GM04503 (cell line): ENCODE measurements at places on chromosomes 6 and 20.

GRCh38 chr6:159203304-159204005 lies 34.3 kb downstream of the FNDC1 start:
- DNase-seq: peak; percentile 92

- DNase-seq: no peak
These were observed 60.4 kb downstream of the YTHDF1 start for GRCh38 chr20:63155266-63156165.

GRCh38 chr20:17875981-17876385 lies 92.6 kb downstream of the SNX5 start:
- no peak for DNase-seq

GRCh38 chr6:132730560-132730959 lies 16.7 kb upstream of the VNN1 start:
- no peak for DNase-seq

GRCh38 chr6:90159452-90159851 lies 137.2 kb downstream of the BACH2 start:
- no peak for DNase-seq

GRCh38 chr6:39686976-39687375 lies 38.2 kb downstream of the KIF6 start:
- DNase-seq: no peak

GRCh38 chr6:129875610-129876520 lies 14.8 kb upstream of the TMEM244 start:
- DNase-seq: no peak

DNA sequence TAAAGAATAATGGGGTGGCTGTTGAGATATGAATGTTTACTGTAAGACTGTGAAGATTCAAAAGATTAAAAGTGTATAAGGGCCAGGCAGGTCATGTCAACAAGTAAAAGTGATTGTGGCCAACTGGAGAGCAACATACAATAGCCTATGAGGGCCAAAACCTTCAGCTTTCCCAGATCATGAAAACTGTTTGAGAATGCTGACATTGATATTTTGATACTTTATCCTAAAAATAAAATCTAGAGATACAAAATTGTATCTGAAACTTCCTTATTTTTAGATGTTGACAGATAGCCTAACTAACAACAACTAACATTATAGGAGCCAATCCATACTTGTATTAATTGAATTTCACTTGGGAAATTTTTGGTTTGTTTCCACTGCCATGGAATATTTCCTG lies 70.3 kb upstream of the PAK5 start:
- DNase-seq: no peak
